ENCODE measurements at places on chromosomes 7 and 10.

DNA sequence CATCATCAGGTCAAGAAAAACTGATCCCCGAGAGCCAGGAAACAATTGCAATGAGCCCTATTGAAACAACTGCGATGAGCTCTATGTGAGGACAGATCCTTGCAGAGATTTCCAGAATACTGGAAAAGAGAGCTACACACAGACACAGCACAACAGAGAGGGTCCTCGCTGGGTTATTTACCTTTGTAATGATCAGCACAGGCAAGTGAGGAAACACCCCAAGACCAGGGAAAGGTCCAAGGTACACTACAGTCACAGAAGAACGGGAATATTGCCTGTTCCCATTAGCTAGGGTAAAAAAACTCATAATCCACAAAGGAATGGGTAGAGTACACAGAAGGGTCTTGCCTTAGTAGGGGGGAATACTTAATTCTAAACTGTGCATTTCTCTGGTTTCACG lies 152.7 kb downstream of the ZNF438 start:
- DNase-seq = no peak

- peak; percentile 44 for DNase-seq
Measured at GRCh38 chr7:41886262-41886900, 183.5 kb upstream of the INHBA start.

DNA sequence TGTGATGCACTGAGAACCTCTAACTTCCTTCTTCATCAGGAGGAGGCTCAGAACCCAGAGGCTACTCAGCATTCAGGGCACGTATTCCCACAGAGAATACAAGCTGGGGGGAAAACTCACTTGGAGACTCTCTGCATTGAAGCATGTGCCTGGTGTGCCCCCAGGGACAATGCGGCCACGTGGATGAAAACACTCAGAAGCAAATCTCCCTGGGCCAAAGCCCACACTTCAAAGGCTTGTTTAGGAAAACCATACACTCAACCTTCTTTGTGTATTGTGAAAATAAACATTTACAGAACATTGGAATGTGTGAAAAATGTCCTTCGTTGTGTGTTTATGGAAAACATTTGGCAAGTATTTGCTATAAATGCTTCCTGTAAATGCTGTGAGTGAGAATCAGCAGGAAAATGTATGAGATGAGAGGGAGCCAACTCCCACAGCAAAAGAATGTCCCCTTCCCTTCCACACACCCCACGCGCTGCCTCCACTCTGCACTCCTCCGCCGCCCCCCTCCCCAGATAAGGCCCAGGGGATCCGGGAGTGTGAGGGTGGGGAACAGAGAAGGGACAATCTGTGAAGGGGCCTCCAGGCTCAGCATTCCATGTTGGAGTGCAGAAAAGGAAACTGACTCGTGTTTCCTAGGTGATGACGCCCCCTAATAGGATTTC lies 339.5 kb downstream of the ELMO1 start:
- DNase-seq = no peak

DNA sequence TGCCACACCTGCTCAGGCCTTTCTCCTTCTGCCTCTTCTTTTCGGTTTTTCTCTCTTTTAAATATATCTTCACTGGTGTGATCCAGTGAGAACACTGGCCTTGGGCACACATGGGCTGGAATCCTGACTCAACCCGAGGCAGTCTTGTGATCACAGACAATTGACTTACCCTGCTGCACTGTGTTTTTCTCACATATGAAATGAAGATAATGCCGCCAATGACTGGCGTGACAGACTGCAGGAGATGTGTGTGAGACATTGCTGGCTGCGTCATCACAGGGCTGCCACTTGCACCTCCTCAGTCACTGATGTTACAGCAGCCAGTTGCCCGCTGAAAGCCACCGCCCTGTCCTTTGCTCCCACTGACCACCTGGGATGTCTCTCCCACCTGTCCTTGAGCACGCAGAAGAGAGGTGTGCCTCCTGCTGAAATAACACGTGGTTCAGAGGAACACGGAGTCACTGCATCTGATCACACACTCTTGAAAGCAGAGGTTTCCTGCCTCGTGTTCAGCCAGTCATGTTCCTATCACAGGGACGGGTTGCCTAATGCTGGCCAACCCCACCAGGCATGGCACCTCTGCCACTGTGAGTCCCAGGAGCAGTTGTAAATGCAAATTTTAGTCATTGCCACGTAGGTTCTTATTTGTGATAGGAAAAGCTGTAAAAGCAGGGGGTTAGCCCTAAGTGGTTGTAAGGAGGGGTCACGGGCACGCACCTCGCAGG lies 124.6 kb upstream of the LANCL2 start:
- no peak for DNase-seq

- DNase-seq = peak; percentile 36
Measured at GRCh38 chr7:37920305-37920848, at the start of gene EPDR1. TSS of gene EPDR1 (plus strand) at chr7:37920640. CDS start at chr7:37920940, 300 bp downstream.

- DNase-seq = no peak
Measured at GRCh38 chr10:133420579-133420978, 3.8 kb downstream of the SPRN start.

DNA sequence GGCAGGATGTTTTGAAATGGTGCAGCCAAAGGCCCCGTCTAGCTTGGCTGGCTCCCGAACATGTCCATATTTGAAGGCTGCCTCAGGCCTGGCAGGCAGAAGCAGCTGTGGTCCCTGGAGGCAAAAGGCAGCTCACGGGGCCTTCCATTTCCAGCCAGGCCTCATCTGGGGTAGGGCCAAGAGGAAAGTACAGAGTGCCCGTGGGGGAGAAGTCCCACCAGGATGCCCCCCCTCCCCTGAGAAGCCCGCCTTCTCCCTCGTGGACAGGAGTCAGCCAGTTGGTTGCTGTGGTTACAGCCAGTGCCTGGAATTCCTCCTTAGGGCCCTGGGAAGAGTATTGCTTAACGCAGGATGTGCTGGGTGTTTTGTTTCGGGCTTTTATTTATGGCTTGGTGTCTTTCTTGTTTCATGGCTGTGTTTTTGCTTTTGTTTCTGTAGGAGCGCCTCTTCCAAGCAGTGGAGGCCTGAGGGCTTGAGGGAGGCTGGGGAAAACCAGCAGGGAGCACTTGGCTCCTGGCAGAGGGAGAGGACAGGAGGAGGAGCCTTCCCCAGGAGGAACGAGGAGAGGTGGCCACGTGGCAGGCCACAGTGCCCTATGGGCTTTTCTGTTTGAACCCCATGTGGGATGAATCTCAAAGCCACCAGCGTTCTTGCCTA lies 45.4 kb downstream of the CHST3 start:
- peak; percentile 80 for DNase-seq

DNA sequence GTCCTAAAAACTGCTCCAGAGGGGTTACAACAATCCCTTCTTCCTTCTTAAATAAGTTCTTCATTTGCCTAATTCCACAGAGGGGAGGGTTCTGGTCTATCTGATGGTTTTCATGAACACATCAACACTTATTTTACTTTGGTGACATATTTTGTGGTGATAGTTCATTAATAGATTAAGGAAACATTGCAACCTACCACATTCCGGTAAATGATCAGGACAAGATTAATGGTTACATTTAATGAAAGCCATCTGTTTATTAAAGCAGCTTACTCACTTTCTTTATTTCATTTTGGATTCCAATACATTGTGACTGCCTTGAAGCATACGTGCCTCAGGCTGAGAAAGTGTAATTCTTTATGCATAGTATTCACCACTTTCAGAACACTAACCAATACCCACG lies 101.0 kb downstream of the SKIDA1 start:
- no peak for DNase-seq

Data from bronchial epithelial cell (primary cell).